ENCODE measurements at places on chromosomes 6 and 20. TPM values are rescaled to one million over a fixed set of nuclear protein-coding genes. Genes with fewer than 3 reads are reported as not detected.

The DAAM2 gene
- 9.1 TPM for total RNA-seq

The NMBR gene
- total RNA-seq: not detected

The CDKAL1 gene
- total RNA-seq: 13.4 TPM

The HSPA12B gene
- 3.4 TPM for total RNA-seq

The TRIM10 gene
- total RNA-seq: 7.8 TPM

The RAET1E gene
- total RNA-seq: 0.16 TPM

The WFDC5 gene
- total RNA-seq: not detected

The PSMB8 gene
- 199 TPM for total RNA-seq
